ENCODE measurements at places on chromosomes 16 and 17. TPM values are rescaled to one million over a fixed set of nuclear protein-coding genes. Genes with fewer than 3 reads are reported as not detected.

The KRT222 gene
- 0.33 TPM for total RNA-seq

The USP22 gene
- 178 TPM for total RNA-seq

The CDH16 gene
- total RNA-seq = not detected

The NRN1L gene
- 0.17 TPM for total RNA-seq

The SLC47A1 gene
- total RNA-seq = 0.26 TPM

The ERN1 gene
- total RNA-seq = 13.9 TPM

The FBXW10B gene
- total RNA-seq = 0.50 TPM

The NTN3 gene
- 2.1 TPM for total RNA-seq

The KAT8 gene
- total RNA-seq = 39.3 TPM

The METTL2A gene
- 18.5 TPM for total RNA-seq

Measured in fibroblast of lung (primary cell).